ENCODE measurements at places on chromosomes 5 and 9.

DNA sequence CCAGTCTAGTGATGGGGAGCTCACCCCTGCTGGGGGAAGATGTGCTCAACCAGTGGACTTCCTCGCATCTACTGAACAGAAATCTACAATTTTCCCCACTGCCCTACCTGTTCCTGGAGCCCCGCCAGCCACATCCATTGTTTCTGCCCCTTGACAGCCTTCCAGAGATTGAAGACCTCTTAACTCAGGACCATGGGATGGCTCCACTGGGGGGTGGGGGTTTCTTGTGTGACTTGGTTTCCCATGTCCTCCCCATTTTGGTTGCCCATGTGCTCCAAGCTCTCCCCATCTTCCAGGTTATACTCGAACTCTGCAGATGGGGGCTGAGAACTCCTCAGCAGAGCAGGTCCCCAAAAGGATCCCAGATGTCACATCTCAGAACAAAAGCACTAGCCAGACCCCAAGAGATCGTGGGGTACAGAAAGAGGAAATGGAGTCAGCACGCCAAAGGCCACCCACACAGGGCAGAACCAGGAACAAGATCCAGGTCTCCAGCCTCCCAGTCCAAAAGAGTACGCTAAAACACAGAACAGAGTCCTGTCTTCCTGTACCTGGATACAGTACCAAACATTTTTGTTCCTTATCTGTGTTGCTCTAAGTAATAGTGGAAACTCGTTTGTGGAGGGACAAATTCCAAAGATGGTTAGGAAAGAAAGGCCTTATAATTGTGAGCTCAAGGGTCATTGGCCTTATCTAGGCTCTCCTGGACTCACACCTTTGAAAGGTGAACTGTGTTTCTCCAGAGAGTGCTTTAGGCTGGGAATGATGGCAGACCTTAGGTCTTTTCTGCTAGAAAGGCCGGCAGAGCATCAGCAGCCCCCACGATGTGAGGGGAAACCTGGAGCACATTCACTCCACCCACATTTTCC is 15.8 kb downstream of the CORO2A start:
- DNase-seq, result no peak

GRCh38 chr5:172640139-172640538 is 924 bp upstream of the NEURL1B start:
- no peak for DNase-seq

- no peak for DNase-seq
These were observed 9.3 kb downstream of the PCDHGA12 start for GRCh38 chr5:141439411-141440141.

DNA sequence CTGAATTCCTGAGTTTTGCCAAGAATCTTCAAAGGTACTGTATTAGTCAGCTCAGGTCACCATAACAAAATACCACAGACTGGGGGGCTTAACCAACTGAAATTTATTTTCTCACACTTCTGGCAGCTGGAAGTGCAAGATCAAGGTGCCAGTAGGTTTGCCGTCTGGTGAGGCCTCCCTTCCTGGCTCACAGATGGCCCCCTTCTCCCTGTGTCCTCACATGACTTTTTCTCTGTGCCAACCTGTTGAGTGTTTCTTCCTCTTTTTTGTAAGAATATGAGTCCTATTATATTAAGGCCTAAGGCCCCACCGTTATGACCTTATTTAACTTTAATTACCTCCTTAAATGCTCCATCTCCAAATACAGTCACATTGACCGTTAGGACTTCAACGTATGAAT is 156.1 kb upstream of the KIF2A start:
- no peak for DNase-seq

- no peak for DNase-seq
These were observed 289.8 kb upstream of the ANKRD55 start for GRCh38 chr5:56522960-56523359.

DNA sequence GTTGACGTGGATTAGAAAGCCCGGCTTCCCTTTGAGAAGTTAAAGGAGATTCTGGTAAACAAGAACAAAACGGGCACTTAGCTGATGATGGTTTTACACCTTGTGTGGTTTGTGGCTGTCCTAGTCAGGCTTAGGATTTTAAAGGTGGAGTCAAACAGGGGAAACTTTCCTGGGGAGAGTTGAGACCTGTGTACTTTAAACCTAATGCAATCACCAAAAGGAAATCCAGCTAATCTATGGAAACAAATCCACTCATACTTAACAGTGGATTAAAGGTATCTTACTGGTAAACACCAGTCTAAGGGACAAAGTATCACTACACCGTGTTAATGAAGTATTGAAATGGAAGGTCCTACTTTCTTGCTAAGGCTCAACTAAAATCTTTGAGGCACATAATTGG is 150.3 kb upstream of the PCA3 start:
- no peak for DNase-seq

GRCh38 chr9:4306777-4307121 is 6.9 kb upstream of the GLIS3 start:
- DNase-seq, result no peak

DNA sequence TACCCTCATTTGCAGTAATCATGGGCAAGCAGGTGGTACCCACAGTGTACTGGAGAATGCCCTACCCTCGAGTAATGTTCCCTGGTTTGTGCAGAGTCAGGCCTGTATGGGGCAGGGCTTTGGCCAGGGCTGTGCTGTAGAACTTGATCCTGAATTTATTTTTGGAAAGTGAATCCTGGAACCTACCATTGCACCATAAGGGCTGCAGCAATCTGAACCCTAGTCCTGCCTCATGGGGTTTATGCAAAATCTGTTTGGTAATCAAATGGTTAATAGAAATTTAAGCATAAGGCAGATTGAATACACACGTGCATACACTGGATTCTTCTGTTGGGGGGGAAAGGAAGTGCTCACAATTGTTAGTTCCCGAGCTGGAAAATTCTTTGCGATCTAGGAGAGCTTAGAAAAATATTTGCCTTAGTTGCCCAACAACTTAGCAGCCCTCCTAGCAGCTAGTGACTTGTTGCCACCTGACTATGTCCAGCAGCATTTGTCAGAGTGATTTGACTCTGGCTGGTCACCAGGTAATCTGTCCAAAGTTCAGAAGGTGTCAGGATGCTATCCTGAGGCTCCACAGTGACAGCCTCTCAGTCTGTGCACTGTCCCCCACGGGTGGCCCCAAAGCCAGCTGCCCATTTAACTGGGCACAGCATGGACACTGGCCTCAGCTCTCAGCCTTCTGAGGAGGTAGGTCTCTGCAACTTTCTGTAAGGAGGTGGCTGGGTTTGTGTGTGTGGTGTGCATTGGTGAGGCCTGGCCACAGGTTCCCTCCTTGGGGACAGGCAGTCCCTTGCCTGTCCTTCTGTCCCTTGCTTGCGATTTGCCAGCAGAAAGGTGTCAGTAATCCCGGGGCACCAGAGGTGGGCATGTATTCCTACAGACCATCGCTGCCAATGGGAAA is 8.3 kb downstream of the MVB12B start:
- no peak for DNase-seq

All from nucleus accumbens (tissue), 56 donors.